A549 treated with AZD2906 at 1 μM for 4 hours (cell line): ENCODE measurements at places on chromosomes 3 and 15. TPM values are rescaled to one million over a fixed set of nuclear protein-coding genes. Genes with fewer than 3 reads are reported as not detected.

ABI3BP gene
- total RNA-seq = 0.93 to 2.0 TPM (median 1.6 TPM) in 5 replicates

UACA gene
- 24.8 to 32.9 TPM (median 30.8 TPM) in 5 replicates for total RNA-seq

CCDC33 gene
- 6.3 to 7.5 TPM (median 7.4 TPM) in 5 replicates for total RNA-seq

LMOD3 gene
- total RNA-seq = not detected in 5 replicates

DNAH1 gene
- total RNA-seq = 0.64 to 1.2 TPM (median 0.90 TPM) in 5 replicates

CHRM5 gene
- total RNA-seq = 0.02 to 0.06 TPM (median 0.03 TPM) in 4 of 5 replicates, not detected in the other

AP3B2 gene
- total RNA-seq = 0.40 to 0.98 TPM (median 0.68 TPM) in 5 replicates

LRRC2 gene
- total RNA-seq = not detected in 5 replicates

MYO5C gene
- 4.8 to 6.6 TPM (median 5.9 TPM) in 5 replicates for total RNA-seq

OSBPL10 gene
- total RNA-seq = 17.0 to 24.0 TPM (median 22.8 TPM) in 5 replicates
